ENCODE measurements at places on chromosomes 13 and 19.

DNA sequence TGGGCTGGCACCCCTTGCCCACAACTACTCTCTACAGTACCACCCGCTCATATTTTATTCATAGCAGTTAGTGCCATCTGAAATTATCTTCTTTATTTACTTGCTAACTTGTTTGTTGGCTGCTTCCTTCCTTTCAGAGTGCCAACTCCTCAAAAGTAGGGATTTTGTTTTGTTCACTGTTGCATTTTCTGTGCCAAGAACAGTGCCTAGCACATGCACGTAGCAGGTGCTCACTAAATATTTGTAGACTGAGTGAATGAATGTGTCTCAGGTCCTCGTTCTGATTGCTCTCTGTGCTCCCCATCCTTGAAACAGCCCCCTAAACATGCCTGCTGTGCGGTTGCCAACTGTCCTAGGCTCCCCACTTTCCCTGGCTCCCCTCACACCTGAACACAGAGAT, 1.5 kb downstream of the GIPC1 start:
- no peak for DNase-seq

GRCh38 chr13:30920162-30920909, 12.1 kb upstream of the TEX26 start:
- no peak for DNase-seq

GRCh38 chr19:35305181-35305580, 13.2 kb downstream of the MAG start:
- DNase-seq = no peak

DNA sequence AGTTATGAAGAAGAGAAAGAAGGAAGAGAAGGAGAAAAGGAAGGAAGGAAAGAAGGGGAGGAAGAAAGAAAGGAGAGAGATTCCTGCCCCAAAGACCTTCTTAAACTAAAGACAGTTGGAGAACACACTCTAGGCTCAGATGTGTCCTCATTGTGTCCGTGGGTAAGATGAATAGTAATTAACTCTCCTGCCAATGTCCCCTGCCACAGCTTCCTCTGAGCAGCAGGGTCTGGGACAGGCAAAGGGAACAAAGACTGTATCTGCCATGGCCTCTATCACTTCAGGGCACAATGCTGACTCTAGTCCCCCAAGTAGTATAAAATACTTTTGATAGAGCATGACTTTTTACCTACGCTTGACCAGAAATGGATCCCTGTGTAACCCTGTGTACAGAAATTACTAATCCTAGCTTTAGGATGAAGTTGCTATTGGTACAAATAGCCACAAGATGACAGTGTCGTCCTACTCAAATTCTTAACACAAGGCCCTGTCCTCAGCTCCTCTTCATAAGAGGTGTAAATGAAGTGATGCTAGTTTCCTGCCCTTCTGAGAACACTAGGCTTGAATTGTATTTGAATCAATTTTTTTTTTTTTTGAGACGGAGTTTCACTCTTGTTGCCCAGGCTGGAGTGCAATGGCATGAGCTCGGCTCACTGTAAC, 186.2 kb upstream of the GPR12 start:
- no peak for DNase-seq

DNA sequence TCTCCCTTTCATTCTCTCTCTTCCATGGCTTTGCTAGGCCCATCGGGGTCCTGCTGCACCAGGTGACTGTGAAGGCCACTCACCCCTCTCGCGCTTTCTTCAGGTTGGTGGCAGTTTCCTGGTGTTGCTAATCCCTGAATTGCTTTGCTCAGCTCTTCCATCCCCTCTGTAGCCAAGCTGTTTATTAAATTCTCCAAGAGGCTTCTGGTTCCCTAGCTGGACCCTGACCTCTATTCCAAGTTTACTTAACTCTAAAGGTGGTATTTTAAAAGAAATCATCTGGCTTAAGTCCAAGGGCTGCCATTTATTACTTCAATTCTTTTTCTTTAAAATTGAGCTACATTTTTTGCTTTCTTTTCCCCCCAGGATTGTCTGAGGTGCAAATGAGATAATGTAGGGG, 32.7 kb upstream of the MICU2 start:
- no peak for DNase-seq

- no peak for DNase-seq
Observed at GRCh38 chr19:17806945-17807344, 12.0 kb downstream of the B3GNT3 start.

DNA sequence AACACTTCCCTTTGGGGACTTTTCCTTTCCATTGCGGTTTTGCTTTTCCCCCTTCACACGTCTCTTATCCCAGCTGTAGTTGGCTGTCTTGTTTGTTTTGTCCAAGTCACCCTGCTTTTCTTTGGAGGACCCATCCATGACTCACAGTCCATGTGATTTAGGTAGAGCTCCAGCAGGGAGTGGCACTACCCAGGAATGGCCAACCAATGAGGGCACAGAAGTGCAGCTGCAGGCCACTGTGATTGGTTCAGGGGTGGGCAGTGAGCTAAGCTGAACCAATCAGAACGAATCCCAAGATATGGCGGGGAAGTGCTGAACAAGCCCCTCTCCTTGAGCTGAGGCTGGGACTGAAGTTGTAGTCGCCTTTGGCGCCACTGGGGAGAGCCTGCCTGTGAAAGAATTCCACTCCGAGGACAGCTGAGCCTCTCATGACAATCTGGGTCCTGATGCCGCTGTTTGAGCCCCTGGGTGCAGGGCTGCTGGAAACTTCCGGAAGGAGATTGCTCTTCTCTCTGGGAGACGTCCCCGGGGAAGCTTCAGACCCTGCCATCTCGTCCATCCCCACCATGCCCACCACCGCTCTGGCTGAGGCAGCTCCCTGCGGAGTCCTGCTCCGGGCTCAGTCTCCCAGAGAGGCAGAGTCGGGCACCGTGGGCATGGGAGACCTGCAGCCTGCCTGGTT, 62.9 kb upstream of the URI1 start:
- DNase-seq = no peak

GRCh38 chr13:111215081-111216047, 100.3 kb downstream of the ARHGEF7 start:
- no peak for DNase-seq
